ENCODE measurements at places on chromosomes 3 and 15.

- no peak for DNase-seq
Measured at GRCh38 chr3:121231872-121232271, 313.9 kb downstream of the POLQ start.

GRCh38 chr3:181030948-181031347 is 41.4 kb upstream of the DNAJC19 start:
- DNase-seq = no peak

DNA sequence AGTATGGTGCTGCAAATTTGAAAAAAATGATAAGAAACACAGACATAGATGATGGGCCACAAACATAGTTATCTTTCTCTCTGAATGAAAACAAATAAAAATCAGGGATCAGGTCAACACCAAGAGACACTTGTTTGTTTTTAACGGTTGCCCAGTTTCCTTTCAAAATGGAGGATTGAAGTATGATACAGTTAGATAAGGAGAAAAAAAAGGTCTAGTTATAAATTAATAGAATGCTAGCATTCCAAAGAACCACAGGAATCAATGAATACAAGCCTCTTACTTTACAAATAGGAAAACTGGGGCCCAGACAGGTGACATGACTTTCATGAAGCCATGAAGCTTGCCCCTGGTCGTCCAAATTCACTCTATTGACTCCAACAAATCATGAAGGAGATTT is 305.1 kb downstream of the ZNF621 start:
- DNase-seq = no peak

- no peak for DNase-seq
Measured at GRCh38 chr3:61110576-61110975, 140.7 kb downstream of the FHIT start.

DNA sequence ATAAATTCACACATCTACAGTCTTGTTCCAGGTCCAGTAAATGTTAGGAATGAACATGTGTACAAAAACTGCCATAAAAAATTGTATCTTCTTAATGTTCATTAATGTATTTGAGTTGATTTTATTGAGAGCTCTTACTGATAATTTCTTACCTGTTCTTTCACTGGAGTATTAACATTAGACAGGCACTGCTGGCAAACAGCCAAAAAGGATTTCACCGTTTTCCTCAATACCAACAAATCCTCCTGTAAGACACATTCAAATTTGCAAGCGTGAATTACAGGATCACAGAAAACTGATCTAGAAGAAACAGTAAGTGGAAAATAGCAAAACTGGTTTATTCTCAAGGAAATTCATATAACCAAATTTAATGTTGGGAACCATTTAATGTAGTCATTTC is 127.4 kb downstream of the PCCB start:
- DNase-seq = no peak

DNA sequence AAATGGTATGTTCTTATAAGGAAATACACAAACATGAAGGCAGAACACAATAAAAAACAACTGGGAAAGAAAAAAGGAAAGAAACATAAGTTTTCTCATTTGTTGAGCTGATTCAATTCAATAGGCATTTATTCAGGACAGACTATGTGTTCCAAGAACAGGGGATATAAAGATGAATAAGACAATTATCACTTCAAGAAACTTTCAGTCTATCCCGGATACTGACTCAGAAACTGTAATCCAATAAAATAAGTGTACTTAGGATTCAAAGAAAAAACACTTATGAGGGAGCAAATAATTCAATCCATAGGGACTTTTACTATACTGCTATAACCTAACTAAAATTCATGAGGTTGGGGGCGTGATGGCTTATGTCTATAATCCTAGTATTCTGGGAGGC is 3.5 kb upstream of the POPDC2 start:
- DNase-seq = no peak

DNA sequence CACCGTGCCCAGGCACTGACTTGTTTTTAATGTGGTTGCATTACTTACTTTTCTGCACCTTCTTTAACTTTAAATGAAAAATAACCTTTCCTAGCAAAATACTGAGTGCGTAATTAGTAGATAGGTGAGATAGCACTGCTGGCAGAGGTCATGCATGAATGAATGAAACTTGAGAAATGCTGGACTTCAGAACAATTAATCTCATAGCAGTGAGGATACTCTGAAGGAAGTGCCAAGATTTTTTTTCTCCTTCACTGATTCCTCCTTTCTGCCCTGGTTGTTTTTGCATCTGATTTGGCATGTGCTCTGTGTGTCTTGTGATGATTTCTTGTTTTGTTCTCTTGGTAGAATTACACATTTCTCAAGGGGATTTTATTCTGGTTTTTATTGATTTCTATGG is 378.9 kb downstream of the PTPRG start:
- no peak for DNase-seq

GRCh38 chr3:192068464-192069254 is 607.7 kb downstream of the PYDC2 start:
- no peak for DNase-seq

DNA sequence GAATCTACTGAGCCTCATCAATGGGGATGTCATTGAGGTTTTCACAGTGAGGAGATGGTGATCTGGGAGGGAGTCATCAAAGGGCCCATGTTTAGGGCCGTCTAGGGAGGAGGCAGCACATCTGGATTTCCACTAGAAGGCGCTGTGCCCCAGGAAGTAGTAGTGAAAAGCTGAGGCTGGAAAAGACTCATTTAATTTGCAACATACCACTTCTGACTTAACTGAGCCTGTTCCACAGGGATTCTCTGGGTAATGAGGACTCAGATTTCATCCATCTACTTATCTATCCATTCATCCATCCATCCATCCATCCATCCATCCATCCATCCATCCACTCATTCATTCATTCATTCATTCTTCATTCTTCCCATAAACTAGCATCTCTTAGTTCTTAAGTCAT is 17.4 kb upstream of the SHF start:
- peak; percentile 67 for DNase-seq

GRCh38 chr15:29244123-29244522 is 25.5 kb downstream of the NSMCE3 start:
- DNase-seq = no peak
